Activated CD4-positive, alpha-beta T cell treated with anti-CD3 and anti-CD28 coated beads for 4 hours (primary cell): ENCODE measurements at places on chromosomes 3 and 15.

DNA sequence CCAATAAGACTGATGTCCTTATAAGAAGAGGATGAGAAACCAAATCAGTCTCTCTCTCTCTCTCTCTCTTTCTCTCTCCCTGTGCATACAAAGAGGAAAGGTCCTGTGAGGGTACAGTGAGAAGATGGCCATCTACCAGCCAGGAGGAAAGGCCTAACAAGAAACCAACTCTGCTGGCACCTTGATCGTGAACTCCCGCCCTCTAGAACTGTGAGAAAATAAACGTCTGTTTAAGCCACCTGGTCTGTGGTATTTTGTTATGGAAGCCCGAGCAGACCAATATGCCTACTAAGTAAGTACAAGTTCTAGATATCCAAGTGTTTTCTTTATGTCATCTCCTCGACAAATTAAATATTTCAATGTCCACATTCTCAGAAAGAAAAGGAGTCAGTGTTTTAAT lies 44.9 kb upstream of the TMC3 start:
- DNase-seq, result no peak

DNA sequence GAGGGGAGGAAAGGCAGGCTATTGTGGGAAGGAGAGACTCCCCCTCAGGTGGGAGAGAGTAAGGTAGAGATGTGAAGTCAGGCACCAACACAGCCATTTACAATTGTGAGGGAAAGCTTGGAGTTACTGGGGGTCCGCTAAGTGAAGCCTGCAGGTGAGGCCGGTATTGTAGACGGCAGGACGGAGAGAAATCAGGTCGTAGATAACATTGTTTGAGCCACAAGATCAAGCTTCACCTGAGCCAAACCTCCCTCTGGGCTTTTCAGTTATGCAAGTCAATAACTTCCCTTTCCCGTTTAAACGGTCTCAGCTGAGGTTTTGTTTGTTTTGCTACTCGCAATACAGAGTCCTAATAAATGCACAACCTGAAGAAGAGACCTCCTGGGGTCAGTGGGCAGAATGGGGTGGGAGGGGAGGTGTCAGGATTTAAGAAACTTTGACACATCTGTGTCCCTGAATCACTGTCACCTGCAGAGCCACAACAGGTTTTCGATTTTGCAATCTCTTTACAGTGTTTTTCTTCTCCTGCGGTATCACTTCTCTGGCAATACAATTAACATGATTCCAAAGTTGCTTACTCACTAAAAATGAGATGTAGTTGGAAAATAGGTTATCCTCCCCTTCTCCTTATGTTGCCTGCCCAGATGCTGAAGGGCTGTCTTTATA lies 72.0 kb upstream of the GLCE start:
- no peak for DNase-seq

DNA sequence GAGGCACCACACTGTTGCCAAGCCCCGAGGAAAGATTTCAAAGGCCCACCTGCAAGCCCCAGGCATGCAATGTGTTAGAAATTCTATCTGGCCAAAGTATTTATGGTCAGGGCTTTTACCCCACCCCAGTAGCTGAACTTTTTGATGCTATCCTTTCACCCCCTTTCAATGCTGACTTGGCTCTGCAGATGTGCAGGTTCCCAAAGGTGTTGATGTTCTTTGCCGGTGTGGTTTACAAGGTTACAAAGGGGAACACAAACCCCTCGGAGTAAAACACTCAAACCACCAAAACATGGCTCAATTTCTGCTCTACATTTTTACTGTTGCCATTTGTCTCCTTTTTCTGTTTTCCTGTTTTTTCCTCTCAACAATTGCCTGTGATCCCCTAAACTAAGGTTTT lies 145.4 kb upstream of the BNIP2 start:
- no peak for DNase-seq

GRCh38 chr3:102466001-102466400 lies 31.2 kb downstream of the ZPLD1 start:
- no peak for DNase-seq

GRCh38 chr15:33654860-33655259 lies 313.4 kb upstream of the CHRM5 start:
- no peak for DNase-seq
